CD14-positive monocyte (primary cell): ENCODE measurements at places on chromosomes 12 and 14.

DNA sequence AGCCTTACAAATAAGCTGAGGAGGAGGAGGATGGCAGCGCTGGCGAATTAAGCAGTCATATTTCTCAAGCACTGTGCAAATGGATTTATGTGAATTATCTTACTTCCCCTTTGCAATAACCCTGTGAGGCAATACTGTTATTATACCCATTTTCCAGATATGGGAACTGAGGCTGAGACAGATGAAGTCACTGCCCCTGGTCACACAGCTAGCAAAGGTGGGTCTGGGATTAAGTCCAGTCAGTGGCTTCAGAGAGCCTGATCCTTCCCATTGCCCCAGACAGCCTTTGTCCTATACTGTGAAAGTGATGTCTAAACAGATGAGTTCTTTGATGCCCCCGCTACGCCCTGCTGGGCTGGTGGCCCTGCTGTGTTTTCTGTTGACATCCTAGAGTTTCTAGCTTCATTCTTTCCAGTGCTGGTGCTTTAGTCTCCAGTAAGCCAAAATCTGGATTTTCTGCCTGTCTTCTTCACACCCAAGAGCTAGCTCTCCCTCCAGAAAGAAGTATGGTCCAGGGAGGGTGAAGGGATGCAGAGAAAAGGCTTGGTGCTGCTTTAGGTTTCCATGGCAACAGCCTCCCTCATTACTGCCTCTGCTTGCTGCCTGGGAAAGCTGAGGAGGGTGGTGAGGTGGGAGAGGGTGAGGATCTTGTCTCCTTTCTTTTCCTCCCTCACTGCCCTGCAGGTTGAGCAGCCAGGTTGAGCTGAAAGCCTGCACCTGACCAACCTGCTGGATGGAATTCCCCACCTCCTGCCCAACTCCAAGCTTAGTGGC is 30.7 kb downstream of the TMEM63C start:
- no peak for DNase-seq

DNA sequence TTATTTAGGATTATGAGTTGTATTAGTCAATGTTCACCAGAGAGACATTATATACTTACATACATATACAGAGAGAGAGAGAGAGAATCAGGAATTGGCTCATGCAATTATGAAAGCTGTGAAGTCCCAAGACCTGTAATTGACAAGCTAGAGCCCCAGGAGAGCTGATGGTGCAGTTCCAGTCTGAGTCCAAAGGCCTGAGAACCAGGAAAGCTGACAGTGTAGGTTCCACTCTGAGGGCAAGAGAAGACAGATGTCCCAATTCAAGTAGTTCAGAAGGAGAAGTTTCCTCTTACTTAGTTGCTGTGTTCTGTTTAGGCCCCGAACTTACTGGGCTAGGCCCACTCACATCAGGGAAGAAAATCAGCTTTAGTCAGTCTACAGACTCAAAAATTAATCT is 76.4 kb upstream of the FICD start:
- no peak for DNase-seq

GRCh38 chr12:121713257-121713777 is 765 bp downstream of the TMEM120B start:
- peak; percentile 8 for DNase-seq

GRCh38 chr14:91250912-91251311 is 6.4 kb upstream of the GPR68 start:
- DNase-seq: no peak

DNA sequence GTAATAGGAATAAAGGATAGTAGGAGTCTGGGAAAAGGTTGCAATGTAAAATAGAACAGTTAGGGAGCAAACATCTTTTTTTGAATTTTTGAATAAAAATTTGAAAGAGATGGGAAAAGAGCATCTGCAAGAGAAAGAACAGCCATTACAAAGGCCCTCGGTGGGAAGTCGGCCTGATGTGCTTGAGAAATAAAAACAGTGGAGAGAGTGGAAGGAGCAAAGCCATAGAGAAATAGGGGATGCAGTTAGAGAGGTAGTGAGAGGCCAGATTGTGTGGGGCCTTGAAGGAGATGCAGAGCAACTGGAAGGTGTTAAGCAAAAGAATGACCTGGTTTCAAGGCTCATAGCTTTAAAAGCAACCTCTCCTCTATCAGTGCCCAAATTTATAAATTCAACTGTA is 409.8 kb downstream of the RERGL start:
- DNase-seq: no peak

- DNase-seq: peak; percentile 79
Observed at GRCh38 chr12:52147367-52147963, 44.3 kb downstream of the KRT80 start.

DNA sequence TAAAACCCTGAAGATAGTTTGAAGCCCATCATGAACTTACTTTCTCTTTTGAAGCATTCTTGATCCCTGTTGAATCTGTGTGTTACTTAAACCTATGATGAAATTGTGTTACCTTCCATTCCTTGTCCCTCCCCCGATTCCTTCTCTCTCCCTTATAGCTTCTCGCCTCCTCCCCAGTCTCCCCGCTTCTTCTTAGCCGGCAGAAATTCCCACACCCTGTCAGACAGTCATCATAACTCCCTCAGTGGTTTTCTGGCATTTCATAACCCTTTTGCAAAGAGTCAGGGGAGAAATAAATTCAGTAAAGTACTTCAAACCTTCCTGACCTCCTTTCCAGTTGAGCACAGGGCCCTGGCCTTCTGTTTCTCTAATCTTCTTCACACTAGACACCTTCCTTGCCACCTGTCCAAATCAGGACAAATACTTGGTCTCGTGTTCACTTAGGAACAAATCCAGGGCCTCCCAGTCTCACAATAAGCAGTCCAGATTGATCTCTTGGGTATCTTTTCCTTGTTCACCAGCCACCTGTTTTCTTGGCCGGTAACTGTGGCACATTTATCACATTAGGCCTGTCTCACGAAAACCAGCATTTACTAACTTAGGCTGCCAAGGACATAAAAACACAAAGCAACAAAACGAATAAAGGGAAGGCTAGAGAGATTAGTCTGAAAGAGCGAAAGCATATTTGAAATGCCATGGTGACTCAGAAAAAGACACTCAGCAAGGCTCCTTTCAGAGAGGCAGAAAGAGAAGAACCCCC is 355.9 kb downstream of the TMTC2 start:
- DNase-seq: no peak

DNA sequence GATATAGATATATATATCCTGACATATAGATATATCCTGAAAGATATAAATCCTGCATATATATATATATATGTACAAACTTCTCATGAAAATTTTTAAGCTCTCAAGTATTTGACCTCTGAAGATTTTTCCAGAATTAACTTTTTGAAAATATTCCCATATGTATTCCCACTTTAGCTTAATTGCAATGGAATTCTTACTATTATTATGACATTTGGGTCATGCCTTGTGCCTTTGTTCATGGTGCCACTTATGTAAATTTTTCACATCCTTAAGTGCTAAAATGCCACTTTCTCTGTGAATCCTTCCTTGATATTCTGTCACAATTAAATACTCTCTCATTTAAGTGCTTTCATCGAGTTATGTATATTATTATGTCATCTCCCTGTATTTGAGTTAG is 398.2 kb upstream of the SEL1L start:
- DNase-seq: no peak

DNA sequence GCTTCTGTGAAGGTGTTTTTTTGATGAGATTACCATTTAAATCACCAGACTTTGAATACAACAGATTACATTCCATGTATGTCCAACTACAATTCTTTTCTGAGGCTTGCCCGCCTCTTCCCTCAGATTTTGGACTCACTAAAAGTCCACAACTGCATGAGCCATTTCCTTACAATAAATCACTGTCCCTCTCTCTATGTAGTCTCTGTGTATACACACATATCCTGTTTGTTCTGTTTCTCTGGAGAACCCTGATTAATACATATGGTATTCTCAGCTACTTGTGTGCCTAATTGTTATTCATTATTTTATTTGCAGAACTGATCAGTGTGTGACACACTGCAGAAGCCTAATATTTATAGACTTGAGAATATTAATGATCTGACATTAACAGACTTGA is 2.4 kb upstream of the MIPOL1 start:
- no peak for DNase-seq

GRCh38 chr12:12954878-12955625 is 3.1 kb upstream of the GPRC5D start:
- DNase-seq: no peak

DNA sequence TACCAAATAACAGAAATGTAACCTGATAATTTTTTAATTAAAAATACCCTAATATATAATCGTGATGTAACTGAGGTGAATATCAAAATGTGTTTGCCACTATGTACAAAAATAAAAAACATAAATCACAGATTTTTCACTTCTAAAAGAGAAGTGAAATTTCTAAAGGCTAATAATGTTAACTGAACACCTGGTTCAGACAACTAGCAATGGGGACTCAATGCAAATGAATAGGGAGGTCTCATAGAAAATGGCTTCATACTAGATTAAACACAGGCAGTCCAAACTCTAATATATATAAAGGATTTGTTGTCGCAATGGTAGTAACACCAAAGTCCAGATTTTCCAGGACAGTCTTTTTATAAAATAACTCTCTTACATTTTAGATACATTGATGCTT is 365.4 kb upstream of the ATP2B1 start:
- DNase-seq: no peak

DNA sequence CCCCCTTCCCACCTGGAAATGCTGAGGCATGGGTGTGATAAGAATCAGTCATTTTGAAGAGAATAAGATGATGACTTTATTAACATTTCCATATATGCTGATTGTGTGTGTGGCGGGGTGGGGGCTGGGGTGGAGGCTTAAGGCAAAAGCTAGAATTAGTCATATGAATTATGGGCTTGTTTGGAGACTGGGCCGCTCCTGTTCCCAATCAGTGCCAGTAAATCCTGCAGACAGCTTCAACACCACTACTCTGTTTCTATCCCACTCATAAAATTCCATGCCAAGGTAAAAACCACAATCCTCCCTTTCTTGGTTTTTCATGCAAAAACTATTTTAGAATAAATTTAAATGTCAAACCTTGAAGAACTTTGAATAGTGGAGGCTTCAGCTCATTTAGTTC is 29.9 kb upstream of the SLC38A2 start:
- DNase-seq: no peak

- no peak for DNase-seq
Observed at GRCh38 chr12:130461447-130461815, 123.7 kb downstream of the PIWIL1 start.

GRCh38 chr12:38411426-38411825 is 94.9 kb downstream of the ALG10B start:
- peak; percentile 78 for DNase-seq

GRCh38 chr12:111976291-111976690 is 36.7 kb downstream of the TMEM116 start:
- no peak for DNase-seq
